ENCODE measurements at places on chromosomes 5 and 9.

DNA sequence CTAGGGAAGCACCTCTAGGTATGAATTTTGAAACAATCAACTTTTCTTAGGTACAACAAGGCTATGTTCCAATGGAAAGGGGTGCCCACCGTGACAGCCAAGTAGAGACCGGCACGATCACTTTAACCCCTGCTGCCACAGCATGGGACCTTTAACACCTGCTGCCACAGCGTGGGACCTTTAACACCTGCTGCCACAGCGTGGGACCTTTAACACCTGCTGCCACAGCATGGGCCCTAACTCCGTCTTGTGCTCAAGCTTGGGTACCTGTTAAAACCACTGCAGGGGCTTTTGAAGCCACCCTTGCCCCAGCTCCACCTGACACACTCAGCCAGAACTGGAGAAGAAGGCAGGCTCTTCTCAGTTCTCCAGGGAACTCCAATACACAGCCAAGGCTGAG, 18.2 kb upstream of the MXD3 start:
- no peak for DNase-seq

GRCh38 chr5:963673-964531, 44.7 kb upstream of the NKD2 start:
- DNase-seq: peak; percentile 24

DNA sequence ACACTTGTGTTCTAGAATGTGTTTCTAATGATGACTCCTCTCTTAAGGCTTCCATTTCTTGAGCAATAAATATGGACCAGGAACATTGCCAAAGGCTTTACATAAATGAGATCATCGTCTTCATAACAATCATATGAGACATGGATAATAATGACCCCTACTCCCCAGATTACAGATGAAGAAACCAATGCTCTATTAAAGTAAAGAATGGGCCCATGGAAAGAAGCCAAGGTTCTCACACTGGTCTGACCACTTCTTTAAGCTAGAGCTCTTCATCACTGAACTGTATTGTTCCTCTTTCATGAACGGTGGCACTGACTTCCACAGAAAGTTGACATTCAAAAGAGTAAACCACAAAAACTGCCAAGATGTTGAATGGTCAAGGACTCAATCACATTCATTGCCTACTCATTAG, 65.3 kb downstream of the MARCHF3 start:
- no peak for DNase-seq

DNA sequence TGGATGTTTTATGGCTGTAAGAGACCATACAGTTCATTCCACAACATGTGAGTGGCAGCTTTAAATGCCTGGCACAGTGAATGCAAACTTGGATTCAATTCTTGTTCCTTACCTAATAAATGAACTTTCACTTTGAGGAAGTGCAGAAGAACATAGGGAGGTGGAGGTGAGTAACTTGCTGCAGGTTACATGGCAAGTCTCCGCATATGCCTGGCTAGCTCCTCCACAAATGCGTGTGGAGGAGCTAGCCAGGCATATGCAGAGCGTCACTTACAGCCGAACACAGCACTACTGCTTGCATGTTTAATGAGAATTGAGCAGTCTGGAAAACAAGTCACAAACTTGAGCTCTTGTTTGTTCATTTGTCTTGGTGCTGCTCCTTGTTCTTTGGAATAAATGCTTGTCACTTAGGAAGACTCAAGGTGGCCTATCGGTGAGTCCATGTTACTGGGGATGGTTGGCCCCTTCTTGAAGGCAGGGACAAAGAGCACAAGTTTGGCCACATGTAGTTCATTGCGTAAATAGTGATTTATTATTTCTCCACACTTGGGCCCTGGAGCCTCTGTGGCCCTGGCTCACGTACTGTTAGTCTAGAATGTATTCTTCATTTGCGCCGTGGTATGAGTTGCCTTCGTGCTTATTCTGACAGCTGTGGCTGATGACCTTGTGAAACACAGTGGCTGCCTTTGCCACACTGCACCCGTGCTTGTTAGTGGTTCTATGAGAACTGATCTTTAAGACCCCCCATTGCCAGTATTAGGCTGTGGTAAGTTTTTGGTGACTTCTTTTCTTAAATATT, 3.1 kb downstream of the ISOC1 start:
- no peak for DNase-seq

DNA sequence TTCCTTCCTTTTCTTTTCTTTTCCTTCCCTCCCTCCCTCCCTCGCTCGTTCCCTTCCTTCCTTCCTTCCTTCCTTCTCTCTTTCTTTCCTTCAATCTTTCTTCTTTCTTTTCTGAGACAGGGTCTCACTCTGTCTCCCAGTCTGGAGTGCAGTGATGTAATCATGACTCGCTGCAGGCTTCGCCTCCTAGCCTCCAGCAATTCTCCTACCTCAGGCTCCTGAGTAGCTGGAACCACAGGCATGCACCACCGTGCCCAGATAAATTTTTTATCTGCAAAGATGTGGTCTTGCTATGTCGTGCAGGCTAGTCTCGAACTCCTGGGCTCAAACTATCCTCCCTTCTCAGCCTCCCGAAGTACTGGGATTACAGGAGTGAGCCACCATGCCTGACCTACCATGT, 81.4 kb downstream of the SPATA31C2 start:
- no peak for DNase-seq

DNA sequence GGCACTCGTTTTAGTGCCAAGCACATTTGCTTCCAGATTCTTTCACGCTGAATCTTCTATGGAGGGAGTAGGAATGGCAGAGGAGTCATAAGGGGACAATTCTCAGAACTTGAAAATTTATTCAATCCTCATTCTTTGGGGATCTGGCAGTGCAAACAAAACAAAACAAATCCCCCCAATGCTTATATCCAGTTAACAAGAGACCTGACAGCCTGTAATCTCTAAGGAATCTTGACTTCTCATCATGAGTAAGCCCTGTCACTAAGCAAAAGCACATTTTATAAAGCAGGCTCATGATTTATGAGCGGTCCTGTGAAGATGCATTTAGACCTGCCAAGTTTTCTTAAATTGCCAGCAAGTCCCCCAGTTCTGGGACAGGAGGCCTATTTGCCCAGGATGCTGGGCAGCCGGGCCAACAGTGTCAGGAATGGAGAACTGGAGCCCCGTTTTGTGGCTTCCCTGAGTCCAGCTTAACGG, 513.9 kb downstream of the CTNND2 start:
- DNase-seq: no peak

DNA sequence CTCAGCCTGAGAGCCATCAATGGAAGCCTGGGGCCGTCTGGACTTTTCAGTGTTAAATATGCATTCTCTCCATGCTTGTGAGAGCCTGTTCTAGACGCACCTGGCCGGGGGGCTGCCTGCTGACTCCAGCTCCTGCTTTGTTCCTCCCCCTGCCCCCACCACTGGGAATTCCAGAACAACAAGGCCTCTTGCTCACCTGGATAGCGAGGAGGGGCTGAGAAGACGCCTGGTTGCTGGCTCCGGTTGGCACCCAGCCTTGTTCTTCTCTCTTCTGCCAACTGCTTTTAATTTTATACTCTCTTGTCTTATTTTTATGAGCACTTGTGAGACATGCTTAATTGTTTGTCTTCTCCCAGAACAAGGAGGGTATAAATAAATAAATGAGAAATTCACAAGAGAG, 15.0 kb upstream of the RAPGEF1 start:
- DNase-seq: no peak

DNA sequence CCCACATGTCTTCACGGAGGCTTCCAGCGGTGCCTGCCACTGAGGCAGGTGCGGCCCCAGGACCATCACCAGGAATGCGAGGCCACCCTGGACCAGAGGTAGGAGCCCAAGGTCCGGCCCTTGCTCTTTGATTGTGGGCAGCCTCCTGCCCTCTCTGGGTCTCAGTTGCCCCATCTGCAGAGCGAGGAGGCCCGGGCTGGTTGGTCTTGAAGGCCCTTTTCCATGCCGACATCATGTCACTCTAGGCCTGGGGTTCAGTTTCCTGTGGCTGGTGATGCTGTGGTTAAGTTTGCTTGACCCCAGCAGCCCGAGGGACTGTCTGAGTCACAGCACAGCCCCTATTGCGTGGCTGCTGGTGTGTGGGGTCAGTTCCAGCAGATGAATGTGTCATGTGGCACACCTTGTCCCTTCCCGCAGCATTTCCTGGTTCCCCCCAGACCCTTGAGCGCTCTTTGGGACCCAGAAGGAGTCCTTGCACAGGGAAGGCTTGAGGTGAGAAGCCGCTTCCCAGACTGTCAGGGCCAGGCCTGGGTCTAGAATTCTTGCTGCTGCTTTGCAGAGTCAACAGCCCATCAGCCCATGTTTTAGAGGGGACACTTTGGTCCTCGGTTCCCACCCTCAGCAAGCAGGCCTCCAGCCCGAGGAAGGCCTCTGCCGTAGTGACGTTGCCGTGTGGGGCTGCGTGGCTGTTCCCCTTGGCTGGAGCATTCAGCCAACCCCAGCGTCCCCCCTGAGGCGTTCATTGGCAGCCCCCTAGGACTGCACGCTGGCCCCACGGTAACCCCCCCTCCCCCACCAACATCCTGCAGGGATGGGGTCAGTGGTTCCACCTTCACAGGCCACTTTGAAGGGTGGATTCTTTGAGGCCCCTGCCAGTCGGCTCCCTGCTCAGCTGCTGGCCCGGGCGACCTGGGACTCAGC, 31.0 kb upstream of the HMCN2 start:
- DNase-seq: no peak

GRCh38 chr5:19734776-19735175, 253.2 kb downstream of the CDH18 start:
- no peak for DNase-seq

DNA sequence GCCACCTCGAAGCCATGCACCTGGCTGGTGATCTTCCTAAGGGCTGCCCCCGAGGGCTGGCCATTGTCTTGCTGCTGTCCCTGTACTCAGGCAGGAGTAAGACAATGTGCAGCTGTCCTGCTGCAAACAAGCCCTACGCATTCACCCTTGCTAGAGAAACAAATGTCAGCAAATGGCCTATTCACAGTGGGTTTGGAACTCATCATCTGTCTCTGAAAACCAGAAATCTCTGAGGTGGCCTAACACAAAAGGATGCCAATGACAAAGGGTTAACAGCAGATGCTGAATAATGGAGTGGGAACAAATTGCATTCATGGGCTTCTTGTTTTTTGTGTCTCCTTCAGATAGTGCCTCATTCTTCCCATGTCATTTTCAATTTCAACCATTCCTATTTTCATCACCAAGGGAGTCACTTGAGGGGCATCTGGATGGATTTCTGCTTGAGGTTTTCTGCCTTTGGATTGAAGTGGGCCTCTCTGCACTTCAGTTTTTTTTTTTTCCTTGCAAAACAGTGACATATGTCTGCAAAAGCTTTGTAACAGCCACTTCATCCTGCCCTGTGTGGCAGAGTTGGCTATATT, 261.6 kb upstream of the VLDLR start:
- DNase-seq: no peak

DNA sequence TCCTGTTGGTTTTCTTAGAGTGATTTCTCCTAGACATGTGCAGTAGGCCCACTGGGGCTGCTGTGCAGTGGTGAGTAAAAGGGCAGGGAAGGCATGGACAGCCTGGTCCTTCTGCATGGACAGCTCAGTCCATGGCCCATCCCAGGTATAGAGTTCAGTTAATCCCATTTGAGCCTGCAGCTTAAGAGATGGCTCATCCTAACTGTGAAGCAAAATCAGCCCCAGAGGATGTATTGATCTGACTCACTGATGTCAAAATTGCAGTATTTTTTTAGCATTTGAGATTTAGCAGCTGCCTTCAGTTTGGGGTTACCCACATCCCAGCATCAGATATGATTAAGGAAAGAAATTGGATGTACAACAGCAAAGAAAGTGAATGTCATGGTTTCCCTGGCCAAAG, 93.4 kb downstream of the PDE6A start:
- no peak for DNase-seq

GRCh38 chr5:98130261-98131035, 643.0 kb upstream of the RGMB start:
- DNase-seq: no peak

DNA sequence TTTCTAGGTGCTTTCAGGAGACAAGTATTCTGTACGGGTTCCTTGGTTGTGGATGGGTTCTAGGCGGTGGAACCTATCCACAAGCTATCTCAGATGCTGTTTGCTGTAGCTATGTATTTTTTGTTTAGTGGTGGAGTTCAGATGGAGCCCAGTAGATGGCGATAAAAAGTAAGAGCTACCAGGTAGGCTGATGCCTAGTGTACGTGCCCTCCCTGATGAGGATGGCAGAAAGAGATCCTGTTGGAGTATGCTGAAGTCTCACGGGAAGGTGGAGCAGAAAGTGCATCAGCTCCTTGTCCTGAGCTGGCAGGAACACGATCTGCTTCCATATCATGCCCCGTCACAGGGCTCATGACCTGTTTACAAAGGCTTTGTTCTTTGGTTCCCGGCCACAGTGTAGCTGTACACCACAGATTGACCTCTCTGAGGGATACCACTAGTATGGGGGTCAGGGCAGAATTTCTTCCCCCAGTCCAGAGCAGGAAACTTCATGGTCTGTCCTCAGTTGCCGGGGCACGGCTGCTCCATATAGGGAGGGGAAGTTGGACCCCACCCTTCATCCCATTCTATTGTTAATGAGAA, 12.6 kb upstream of the UGT3A2 start:
- peak; percentile 17 for DNase-seq

DNA sequence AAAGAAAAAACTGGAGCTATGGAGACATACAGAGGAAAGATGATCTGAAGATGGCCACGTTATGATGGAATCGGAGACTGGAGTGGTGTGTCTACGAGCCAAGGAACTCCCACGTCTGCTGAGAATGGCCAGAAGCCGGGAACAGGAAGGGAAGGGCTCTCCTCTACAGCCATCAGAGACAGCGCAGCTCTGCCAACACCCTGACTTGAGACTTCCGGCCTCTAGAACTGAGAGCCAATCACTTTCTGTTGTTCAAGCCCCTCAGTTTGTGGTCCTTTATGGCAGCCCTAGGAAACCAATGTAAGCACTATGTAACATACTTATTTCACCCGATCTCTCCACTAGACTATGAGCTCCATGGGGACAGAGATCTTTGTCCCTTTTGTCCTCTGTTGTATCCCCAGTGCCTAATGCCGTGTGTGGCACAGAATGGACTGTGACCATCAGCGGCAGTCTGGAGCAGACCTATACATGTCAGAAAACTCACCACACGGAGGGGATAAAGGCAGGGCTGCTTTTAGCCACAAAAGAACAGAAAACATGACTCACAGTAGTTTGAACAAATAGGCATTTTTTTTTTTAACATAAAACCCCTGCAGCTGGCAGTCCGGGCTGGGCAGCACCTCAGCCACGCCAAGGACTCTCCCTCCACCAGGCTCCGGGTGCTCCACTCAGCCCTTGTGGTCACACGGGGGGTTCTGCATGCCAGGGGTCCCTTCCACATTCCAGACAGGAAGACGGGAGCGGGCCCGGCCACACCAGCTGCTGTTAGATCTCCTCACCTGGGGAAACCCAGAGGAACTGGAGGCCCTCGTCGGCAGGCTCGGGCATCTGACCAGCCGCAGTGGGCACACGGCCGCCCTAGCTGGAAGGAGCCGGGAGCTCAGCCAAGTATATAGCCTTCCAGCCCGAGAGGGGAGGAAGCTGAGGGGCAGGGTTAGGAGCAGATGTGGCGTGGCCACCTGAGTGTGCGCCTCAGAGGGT, 16.1 kb upstream of the MXD3 start:
- no peak for DNase-seq

All from stimulated activated CD4-positive, alpha-beta T cell treated with anti-CD3 and anti-CD28 coated beads, Interleukin-4, amount 100 ng/mL, for 48 hours (primary cell).